ENCODE measurements at places on chromosomes 5 and 9.

GRCh38 chr5:154386952-154387629 is 58.7 kb upstream of the SAP30L start:
- no peak for DNase-seq

- no peak for DNase-seq
Measured at GRCh38 chr9:72615931-72616330, 94.5 kb downstream of the TMC1 start.

- DNase-seq = no peak
Measured at GRCh38 chr5:28603869-28604268, 1565.5 kb upstream of the CDH9 start.

- DNase-seq = no peak
Measured at GRCh38 chr9:88983865-88984542, 7.3 kb upstream of the S1PR3 start.

DNA sequence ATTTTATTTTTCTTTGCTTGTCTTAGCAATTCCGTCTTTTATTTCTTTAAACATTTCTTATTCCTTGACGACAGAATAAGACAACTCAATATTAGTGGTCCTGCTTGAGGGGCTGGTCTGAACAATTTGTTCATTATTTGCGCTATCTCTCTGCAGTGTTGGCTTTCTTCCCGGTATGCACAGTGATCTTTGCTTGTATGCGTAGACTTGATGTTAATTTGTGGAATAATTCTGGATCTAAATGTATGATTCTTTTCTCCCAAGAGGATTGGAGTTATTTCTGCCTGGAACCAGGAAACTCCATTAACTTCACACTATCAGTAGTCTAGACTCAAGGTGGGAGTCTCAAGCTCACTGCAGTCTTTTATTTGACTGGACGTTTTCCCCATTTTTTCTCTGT is 80.4 kb downstream of the KDM4C start:
- no peak for DNase-seq

DNA sequence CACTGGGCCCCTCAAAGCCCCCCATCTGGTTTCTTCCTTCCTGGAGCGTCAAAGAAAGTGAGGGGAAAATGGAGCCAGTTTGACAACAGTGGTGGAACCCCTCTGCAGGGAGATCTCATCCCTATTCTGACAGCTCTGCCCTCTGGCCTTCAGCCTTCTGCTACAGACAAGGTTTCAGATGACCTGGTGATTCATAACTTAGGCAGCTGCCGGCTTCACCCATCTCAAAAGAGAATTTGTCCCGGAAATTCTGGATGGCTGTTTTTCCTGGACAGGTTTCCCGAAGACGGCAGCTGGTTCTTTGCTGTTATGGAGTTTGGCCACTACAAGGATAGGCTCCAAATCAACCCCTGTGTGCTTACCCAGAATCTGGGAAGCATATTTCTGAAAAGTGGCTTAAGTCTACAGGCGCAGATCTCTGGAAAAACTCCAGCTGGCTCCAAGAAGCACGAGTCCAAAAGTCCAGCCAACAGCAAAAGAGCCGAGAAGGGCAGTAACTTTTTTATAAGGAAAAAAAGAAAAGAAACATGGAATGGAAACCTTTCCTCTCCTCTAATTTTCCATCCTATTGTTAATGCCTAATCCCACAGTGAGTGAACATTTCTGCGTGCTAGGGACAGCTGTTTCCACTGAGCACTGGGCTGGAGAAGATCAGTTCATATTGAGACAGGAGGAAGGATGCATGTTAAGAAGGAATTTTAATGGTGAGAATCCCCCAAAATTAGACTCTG is 54.5 kb downstream of the ZNF366 start:
- no peak for DNase-seq

- DNase-seq = no peak
Measured at GRCh38 chr9:35905912-35906679, at the start of gene HRCT1. Gene HRCT1, plus strand, starts transcription at chr9:35906202. Its CDS starts 86 bp downstream, at chr9:35906288.
